ENCODE measurements at places on chromosomes 5 and 9. TPM values are rescaled to one million over a fixed set of nuclear protein-coding genes. Genes with fewer than 3 reads are reported as not detected.

- no peak for DNase-seq
Observed at GRCh38 chr9:21993893-21994555, at the start of gene CDKN2A. TSS of gene CDKN2A (minus strand) at chr9:21994392.

DNA sequence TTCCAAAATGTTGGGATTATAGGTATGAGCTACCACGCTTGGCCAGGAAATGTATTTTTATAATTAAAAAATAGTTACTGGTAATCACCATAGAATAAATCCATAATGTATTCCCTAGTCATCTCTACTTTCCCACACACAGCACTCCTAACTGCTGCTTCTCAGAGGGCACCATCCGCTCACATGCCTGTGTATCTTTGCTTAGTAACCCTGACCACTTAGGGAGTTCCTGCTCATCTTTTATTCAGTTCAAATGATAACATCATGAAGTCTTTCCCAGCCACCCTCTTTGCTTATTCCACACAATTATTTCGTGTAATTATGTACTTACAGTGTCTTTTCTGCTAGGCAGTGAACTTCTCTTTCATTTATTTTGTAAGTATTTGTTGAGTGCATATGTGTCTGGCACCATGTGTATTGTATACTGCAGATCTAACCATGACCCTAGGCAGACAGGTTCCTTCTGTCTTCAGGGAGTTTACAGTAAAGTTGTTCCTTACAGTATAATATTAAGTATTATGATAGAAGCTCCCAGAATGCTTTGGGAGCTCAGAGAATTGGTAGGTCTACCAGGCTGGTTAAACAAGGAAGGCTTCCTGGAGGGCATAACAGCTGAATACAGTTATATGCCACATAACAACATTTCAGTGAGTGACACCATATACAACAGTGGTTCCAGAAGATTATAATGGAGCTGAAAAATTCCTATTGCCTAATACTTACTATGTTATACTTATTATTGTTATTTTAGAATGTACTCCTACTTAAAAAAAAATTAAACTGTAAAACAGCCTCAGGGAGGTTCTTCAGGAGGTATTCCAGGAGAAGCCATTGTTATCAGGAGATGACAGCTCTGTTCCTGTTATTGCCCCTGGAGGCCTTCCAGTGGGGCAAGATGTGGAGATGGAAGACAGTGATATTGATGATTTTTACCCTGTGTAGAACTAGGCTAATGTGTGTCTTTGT, 39.2 kb downstream of the DCAF10 start:
- DNase-seq: no peak

The MED10 gene
- 31.5 TPM for polyA plus RNA-seq

The OGN gene
- 1.1 TPM for polyA plus RNA-seq

The SHISAL2B gene
- not detected for polyA plus RNA-seq

The SGCD gene
- 0.60 TPM for polyA plus RNA-seq

DNA sequence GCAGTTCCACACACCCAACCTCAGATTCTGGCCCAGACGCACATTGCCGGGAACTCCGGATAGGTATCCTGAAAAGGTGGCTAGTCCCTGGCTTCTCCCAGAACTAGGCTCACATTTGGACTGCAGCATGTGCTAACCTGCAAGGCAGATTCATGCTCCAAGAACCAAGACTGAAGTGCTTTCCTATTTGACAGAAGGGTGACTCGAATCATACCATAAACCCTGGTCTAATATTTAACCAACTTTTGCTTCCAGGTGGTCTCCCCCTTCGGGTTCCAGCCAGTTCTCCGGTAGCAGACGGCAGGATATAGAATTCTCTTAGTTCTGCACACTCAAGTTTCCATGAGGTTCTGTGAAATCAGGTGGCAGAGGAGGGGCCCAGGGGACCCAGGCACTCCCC, 7.6 kb downstream of the PTGES start:
- DNase-seq: no peak
